ENCODE measurements at places on chromosomes 13 and 19.
A peak's percentile ranks its signal among the peaks of the same experiment; 100 is the strongest.

DNA sequence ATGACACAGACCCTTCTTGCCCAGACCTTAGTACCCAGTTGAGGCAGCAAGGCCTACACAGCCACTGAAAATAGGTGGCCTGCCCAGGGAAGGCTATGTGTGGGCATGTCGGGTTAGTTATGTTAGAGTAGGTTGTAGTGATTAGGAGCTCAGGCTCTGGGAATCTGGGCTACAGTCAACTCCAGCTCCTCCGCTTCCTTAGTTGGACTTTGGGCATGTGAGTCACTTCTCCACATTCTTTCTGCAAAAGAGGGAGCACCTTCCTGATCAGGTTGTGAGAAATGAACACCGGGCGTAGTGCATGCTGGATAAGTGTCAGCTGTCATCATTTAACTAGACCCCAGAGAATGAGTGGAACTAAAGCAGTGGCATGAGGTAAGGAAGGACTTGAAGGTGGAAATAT, 64.8 kb downstream of the ARHGAP35 start:
- no peak for DNase-seq

- DNase-seq: no peak
These were observed 6.9 kb downstream of the S1PR5 start for GRCh38 chr19:10510301-10510802.

DNA sequence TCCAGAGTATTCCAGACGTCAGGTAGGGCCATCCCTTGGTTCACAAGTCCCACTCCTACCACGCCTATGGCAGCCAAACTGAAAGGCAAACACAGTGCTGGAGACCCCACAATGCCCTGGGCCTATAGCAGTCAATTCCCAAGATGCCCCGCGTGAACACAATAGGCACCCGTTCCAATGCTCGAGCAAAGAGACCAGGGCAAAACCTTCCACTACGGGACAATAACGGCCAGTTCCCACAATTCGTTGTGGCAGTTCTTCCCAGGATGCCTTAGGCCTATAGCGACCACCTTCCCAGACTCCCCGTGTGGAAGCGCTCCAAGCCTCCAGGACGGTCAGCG, 538 bp downstream of the ZNF428 start:
- DNase-seq: peak; percentile 88

DNA sequence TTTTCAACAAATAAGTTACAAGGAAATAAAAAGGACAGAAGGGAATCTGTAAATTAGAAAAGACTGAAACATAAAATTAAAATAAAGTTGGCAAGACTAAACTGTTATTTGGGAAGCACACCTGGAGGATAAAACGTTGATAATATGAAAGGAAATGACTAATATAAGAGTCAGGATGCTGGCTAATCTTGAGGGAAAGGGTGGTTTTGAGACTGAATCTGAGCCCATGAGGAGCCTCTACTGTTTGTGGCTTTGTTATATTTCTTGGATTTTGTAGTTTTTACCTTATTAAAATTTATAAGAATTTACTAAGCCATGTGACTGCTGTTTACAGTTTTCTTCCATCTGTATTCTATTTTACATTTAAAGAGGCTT, 718.0 kb upstream of the SPRY2 start:
- no peak for DNase-seq

DNA sequence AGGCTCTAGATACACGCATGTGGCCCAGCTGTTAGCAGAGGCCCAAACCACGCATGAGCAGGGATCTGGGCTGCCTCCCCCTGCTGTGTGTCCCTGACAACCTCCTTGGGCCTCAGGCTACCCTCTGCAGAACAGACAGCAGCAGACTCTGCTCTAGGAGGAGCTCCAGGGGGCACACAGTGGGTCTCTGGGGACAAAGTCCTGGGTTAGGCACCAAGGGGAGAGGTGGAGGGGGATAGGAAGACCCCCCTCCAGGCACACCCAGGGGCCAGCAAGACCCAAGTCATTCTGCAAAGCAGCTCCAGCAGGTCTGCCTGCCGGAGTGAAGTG, 8.0 kb downstream of the TINCR start:
- peak; percentile 80 for DNase-seq

- DNase-seq: no peak
These were observed 39.3 kb upstream of the ISYNA1 start for GRCh38 chr19:18477042-18477779.

DNA sequence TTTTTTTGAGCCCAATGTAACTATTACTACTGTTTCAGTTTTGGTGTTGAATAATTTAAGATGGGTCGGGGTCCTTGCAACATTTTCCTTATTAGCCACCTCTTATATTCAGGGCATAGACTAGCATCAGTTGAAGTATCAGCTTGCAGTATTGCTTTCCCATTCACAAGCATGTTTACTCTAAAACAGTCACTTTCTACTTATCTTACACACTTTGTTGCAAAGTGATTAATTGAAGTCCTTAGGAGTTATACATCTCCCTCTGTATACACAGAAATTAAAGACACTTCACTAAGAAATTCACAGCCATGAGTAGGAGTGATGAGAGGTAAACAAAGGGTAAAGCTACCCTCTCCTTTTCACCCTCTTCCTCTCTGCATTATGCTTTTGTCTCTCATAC, 27.6 kb downstream of the SLAIN1 start:
- no peak for DNase-seq

- no peak for DNase-seq
These were observed 9.4 kb upstream of the AKT2 start for GRCh38 chr19:40294560-40294959.

- DNase-seq: no peak
These were observed 27.7 kb upstream of the DCUN1D2 start for GRCh38 chr13:113518076-113518803.

DNA sequence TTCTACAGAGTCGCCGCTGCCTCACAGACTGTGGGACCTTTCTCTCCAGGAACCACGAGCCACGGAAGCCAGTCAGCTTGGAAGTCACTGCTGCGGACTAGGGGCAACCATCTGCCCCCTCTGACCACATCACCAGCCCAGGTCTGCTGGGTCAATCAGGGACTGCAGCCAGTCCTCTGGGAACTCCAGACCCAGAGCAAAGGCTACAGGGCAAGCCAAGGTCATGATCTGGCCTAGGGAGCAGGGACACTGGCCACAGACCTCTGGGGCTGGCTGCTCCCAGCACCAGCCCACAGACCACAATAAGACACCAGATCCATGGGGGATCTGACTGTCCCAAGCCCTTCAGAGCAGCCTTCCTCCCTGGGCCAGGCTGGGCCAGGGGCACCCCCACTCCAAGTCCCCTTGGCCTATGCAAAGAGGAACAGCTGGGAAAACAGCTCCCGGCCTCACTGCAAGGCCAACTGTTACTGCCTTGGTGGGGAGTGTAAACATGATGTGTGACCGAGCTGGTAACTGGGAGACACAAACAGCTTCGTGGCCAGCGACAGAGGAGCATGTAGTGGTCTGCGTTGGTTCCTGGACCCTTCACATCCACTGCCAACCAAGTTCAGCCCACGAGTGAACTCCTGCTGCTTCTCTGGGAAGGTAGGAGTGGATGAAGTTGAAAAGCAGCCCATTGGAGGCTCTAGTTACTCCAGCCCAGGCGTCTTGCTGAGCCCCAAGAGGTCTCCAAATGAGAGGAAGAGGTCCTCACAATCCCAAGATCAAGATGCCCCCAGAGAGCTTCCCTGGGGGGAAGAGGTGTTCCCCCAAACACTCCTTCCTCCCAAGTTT, 1.5 kb downstream of the AKT2 start:
- no peak for DNase-seq

- no peak for DNase-seq
These were observed 6.4 kb downstream of the LTBP4 start for GRCh38 chr19:40607311-40608239.

DNA sequence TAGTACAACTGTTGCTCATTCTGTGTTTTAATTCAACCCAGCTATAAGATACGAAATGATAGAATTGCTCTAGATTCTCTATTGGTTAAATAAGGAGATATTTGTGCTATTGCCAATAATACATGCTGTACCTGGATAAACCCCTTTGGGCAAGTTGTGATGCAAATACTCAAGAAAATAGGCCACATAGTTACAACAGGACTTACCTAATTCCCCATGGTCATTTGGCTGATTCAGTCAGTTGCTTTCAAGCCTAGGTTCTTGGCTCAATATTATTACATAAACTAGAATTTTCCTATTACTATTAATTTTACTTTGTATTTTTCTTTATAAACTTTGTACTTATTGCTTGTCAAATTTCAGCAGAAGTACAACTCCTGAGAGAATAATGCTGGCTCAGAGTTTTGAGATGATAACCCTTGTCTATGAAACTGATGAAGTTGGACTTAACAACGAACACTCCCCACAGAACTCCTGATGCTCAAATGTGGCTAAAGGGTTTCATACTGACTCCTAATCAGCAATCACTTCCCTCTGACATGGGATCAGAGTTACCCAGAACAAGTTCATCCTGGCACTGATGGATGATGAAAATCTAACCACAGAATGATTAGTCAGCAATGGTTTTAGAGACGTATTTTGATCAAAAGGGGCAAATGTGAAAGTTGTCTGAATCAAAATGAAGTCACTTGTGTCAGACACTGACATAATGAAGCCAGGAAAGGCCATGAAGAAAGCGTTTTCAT, 221.1 kb downstream of the ITGBL1 start:
- no peak for DNase-seq

- DNase-seq: no peak
These were observed 4.6 kb downstream of the AXL start for GRCh38 chr19:41223431-41224234.

DNA sequence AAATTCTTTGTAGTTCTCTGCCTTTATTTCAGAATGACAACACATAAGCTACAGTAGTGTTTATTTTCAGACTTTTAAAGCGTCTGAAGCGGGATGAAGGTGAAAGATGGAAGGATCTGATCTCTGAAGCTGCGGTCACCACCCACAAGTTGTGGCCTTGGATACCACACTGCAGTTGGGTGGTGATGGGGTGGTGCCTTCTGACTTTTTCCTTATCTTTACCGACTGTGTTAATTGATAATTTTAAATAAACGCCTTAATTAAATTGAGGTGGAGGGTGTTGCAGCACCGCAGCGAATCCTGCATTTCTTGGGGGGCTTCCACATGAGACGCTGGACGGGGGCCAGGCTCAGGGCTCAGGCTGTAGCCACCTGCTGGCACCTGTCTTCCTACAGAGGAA, 1.3 kb downstream of the TFDP1 start:
- DNase-seq: no peak

- peak; percentile 75 for DNase-seq
These were observed 738.5 kb downstream of the DIAPH3 start for GRCh38 chr13:59425211-59425741.

DNA sequence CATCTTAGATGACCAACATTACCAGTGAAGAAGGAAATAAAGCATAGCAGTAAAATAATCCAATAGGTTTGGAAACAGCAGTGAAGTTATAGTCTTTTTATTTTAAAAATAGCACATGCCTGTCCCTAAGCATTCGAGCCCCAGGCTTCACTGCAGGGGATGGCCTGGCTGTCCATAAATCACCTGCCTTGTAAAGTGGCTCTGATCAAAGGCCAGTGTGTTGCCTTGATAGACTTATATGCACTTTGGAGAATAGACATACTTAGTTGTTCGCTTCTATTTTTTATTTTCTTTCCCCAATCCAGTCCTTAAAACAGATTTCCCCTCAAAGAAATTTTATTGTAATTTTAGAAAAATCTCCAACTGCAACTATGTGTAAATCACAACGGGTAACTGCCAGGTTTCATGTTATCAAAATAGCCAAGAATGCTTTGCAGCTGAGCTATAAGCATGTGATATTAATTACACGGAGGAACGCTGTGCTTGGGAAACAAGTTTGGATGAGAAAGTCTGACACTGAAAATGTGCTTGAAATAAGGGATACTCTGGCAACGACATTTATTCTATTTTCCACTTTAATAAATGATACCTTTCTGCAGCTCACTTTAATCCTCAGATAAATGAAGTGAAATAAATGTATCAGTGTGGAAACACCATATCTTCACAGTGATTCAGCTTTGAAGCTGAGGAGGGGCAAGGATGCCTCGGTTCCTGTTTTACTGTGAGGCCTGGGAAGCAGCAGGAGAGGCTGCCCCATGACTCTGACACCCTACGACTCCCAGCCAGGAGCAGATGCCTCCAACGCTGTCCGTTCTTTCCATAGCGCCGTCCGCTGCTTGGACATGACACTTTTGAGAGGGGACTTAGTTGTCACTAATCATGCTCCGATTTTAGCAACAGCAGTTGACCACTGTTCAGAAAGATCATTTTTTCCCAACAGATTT, 5.5 kb upstream of the METTL21C start:
- peak; percentile 42 for DNase-seq

DNA sequence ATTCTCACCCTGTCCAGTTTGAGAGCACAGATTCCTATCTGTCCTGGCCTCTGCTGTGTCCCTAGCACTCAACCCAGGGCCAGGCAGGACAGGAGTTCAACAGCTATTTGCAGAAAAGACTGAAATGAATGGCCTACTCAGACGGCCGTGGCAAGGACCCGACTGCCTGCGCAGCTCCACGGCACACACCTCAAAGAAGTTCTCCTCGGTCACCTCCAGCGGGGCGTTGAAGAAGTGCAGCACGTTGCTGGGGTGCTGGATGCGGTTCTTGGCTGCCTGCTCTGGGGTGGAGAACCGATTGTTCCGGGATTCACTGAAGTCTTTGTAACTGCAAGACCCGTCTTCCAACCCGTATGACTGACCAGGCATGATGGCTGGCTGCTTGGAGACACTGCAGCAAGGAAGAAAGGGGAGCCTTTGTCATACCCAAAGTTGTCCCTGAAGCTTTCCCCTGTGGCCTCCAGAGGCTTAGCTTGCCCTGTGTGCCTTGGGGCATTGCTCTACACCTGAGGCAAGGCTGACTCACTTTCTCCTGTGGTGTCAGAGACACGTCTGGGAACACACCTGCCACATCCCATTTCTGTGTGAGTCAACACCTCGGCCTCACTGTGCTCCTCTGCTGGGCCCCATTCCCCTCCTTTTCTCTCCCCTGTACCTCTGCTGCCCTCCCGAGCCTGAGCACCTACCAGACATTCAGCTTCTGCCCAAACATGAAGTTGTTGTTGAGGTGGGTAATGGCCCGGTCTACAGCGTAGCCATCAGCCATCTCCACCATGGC, 6.8 kb upstream of the ECH1 start:
- DNase-seq: no peak

- DNase-seq: no peak
These were observed 19.3 kb downstream of the GNA15 start for GRCh38 chr19:3154957-3155736.

GRCh38 chr19:31290931-31291590, 58.2 kb downstream of the TSHZ3 start:
- DNase-seq: no peak

- DNase-seq: no peak
These were observed at the start of gene FCER2 for GRCh38 chr19:7701654-7702457. TSS of gene FCER2 (minus strand) at chr19:7702131. CDS start at chr19:7699760, 2,371 bp downstream.

- no peak for DNase-seq
These were observed 3.9 kb upstream of the GPR183 start for GRCh38 chr13:99311137-99311536.

GRCh38 chr13:95235199-95235756, 66.0 kb downstream of the ABCC4 start:
- DNase-seq: no peak

- no peak for DNase-seq
These were observed 150.5 kb upstream of the MIR17HG start for GRCh38 chr13:91196958-91197357.

GRCh38 chr19:47790398-47790814, 11.9 kb downstream of the SELENOW start:
- peak; percentile 35 for DNase-seq

- DNase-seq: no peak
These were observed 319.7 kb upstream of the TSHZ3 start for GRCh38 chr19:31668921-31669320.

GRCh38 chr13:79228972-79229371, 177.1 kb downstream of the RBM26 start:
- no peak for DNase-seq

Data from NCI-H1417 (cell line).